ENCODE measurements at places on chromosomes 5 and 9. TPM values are rescaled to one million over a fixed set of nuclear protein-coding genes. Genes with fewer than 3 reads are reported as not detected.

Gene DNM1
- total RNA-seq, result 0.94 TPM

- no peaks in the 10 kb centered on the region for H3K36me3 ChIP-seq
- H3K27ac ChIP-seq, result no peak overlapping the region
- H3K4me3 ChIP-seq, result no peak overlapping the region
- H3K4me1 ChIP-seq, result no peaks in the 10 kb centered on the region
Observed at GRCh38 chr5:45376417-45376816, 319.8 kb downstream of the HCN1 start.

DNA sequence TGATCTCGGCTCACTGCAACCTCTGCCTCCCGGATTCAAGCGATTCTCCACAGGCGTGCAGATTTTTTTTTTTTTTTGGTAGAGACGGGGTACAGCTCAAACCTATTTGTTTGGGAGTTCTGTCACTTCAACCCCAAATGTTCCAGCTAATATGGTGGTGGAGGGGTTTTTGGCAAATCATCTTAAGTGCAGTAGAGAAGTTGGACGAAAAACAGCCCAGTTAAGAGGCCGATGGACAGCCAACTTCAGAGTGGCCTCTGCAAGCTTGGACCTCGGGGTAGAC is 756 bp upstream of the PRR7 start:
- peaks cover 19% of the 10 kb centered on the region for H3K27me3 ChIP-seq
- H3K27ac ChIP-seq, result no peak overlapping the region
- peaks cover 29% of the 10 kb centered on the region for H3K36me3 ChIP-seq
- peak overlapping the region; percentile 48 for H3K4me3 ChIP-seq
- no peak for DNase-seq

- H3K4me3 ChIP-seq, result no peak overlapping the region
- no peaks in the 10 kb centered on the region for H3K4me1 ChIP-seq
- no peaks in the 10 kb centered on the region for H3K36me3 ChIP-seq
Observed at GRCh38 chr5:41574391-41574790, 64.0 kb upstream of the PLCXD3 start.

DNA sequence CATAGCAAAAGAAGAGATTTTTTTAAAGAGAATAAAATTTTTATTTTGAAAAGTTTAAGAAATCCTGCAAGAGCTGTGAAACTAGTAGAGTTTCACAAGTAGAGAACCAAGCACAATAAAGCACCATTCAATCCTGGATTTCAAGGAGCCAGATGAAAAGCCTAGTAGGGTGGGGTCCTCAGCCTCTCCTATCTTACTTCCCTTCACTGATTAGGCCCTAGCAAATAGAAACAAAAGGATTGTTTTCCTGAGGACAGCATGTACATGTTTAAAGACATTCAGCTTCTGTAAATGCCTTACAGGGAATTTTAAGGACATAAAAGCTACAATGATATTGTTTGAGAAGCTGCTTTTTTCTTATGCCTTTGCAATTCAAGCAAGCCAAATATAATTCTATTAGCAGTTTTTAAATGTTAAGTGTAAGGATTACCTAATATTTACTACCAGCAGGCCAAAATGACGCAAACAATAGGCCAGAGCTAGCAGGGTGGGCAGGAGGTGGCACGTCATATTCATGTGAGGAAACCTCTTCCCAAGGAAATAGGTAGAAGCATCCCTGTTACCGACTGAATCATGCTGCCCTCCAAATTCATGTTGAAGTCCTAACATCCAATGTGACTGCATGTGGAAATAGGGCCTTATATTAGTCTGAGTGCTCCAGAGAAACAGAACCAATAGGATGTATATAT is 337.6 kb downstream of the MLLT3 start:
- H3K4me1 ChIP-seq, result no peaks in the 10 kb centered on the region
- no peaks in the 10 kb centered on the region for H3K36me3 ChIP-seq
- no peak for DNase-seq
- no peak overlapping the region for H3K27ac ChIP-seq

- H3K27me3 ChIP-seq, result no peaks in the 10 kb centered on the region
- H3K36me3 ChIP-seq, result no peaks in the 10 kb centered on the region
Observed at GRCh38 chr5:104977529-104977928, 1414.9 kb upstream of the NUDT12 start.

- no peak overlapping the region for H3K4me3 ChIP-seq
- no peaks in the 10 kb centered on the region for H3K27me3 ChIP-seq
- DNase-seq, result no peak
- H3K27ac ChIP-seq, result no peak overlapping the region
- H3K36me3 ChIP-seq, result no peaks in the 10 kb centered on the region
Observed at GRCh38 chr9:116237456-116237855, 83.9 kb downstream of the PAPPA start.

Gene GABBR2
- 0.14 TPM for total RNA-seq

Gene EQTN
- 0.05 TPM for total RNA-seq

Gene ENHO
- 0.47 TPM for total RNA-seq

Gene TAF11L6
- total RNA-seq, result not detected

DNA sequence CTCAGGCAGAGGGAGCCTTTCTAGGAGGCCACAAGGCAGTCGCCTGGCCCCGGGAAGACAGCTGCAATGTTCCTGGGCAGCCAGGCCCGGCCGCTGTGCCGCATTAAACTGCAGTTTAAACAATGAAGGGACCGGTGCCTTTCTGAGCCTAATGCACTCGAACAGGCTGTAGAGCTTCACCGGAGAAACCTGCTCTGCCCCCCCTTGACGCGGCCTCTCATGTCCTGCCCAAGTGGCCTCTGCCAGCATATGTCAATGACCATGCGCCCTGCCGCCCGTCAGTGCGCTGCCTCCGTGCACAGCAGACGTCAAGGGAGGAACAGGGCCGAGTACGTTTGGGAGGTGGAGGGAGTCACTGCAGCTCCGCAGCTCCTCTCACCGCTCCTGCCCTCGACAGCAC is 38.4 kb upstream of the BARHL1 start:
- H3K27ac ChIP-seq, result no peak overlapping the region
- no peak for DNase-seq
- H3K27me3 ChIP-seq, result no peaks in the 10 kb centered on the region
- H3K36me3 ChIP-seq, result no peaks in the 10 kb centered on the region

Gene ASS1
- total RNA-seq, result 9.1 TPM

All from thymus (tissue), 14 donors.